Fibroblast of villous mesenchyme (primary cell): ENCODE measurements at places on chromosomes 3 and 15.

DNA sequence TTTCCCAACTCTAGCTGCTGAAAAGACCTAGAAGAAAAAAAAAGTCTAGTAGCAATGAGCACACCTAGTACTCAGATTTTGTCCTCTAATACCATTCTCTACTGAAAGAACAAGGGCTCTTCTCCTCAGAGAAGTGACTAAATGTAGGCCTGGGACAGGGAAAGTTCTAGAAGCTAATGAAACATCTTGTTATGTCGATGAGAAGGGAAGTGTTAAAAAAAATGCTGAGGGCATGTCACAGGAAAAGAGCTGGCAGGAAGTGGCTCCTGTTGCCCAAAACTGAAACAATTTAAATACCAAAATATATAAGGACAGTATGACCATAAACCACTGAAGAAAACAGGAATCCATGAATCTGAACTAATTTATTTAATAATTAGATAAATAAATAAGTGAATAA is 581.4 kb upstream of the TBL1XR1 start:
- DNase-seq: no peak

DNA sequence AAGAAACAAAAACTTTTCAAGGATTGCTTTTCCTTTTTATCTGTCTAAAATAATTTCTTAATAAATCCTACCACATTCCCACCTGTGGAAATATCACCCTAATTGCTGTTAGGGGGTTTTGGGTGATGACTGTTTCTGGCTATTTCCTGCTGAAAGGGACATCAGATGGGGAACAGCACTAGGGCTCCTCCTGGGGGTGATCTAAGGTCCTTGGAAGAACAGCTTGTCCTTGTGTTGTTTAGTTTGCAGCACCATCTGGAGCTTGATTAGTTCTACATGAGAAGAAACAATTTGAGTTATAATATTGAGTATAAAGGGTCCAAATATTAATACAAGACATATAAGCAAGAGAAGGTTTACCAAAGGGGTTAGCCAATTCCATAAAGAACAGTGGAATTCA is 18.7 kb downstream of the OR5H15 start:
- no peak for DNase-seq

- DNase-seq: no peak
Measured at GRCh38 chr15:39453620-39454019, 127.3 kb upstream of the THBS1 start.

DNA sequence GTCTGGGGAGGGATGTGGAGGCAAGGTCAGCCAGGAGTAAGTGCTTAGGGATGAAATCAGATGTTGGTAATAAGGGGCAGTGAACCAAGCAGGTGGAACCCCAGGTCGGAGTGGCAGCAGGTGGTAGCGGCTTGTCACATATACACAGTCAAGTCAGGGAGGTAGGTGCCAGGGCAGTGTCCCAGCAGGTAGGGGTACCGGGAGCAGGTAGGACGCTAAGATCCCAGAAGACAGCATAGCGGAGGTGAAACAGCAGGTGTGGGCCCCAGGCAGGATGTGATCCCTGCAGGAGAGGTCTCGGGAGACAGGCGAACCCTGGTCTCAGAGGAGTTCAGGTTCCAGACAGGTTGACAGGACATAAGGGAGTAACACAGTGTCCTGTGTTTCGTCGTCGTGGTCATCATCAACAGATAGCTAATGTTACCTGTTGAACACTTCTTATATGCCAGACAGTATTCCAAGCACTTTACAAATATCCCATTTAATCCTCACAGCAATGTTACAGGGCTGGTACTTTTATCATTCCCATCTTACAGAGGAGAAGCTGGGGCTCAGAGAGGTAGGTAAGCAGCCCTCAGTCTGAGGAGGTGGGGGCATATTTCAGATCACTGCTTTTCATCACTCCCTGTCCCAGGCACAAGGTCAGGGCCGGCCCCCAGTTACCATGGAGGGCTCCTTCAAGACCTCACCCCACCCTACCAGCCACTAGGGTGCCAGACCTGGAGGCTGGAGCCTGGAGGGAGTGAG is 241.6 kb downstream of the UACA start:
- DNase-seq: no peak

GRCh38 chr3:172562871-172563865 is 39.9 kb upstream of the TNFSF10 start:
- DNase-seq: peak; percentile 100

GRCh38 chr3:115211810-115212492 is 64.9 kb upstream of the ZBTB20 start:
- no peak for DNase-seq

GRCh38 chr3:40566694-40567093 is 41.9 kb downstream of the ZNF621 start:
- no peak for DNase-seq

GRCh38 chr3:67335813-67336212 is 318.6 kb downstream of the SUCLG2 start:
- peak; percentile 1 for DNase-seq

GRCh38 chr15:68010361-68011153 is 43.6 kb upstream of the PIAS1 start:
- no peak for DNase-seq

GRCh38 chr15:58228718-58229117 is 90.5 kb downstream of the AQP9 start:
- peak; percentile 83 for DNase-seq

GRCh38 chr3:9675736-9676290 is 26.5 kb downstream of the MTMR14 start:
- DNase-seq: no peak

- no peak for DNase-seq
Measured at GRCh38 chr3:16298891-16299290, 33.9 kb downstream of the OXNAD1 start.

DNA sequence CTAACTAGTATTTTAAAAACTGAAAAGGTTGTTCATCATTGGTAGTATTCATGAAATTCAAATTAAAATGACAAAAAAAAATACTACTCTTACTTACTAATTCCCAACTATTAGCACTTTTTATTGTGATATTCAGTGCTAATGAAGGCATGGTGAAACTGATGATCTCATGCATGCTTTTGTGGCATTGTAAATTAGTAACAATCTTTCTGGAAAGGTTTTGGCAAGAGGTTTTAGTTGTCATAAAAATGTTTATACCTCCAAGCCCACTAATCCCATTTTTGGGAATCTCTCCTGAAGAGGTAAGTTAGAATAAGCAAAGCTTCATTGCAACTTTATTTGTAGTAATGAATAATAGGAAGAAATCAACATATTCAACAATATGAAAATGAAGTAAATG is 53.0 kb downstream of the LYSMD4 start:
- peak; percentile 7 for DNase-seq

GRCh38 chr3:86988235-86988634 is 2.7 kb downstream of the VGLL3 start:
- DNase-seq: peak; percentile 79

GRCh38 chr3:65573548-65574116 is 465.1 kb downstream of the MAGI1 start:
- peak; percentile 29 for DNase-seq

- peak; percentile 79 for DNase-seq
Measured at GRCh38 chr3:71127052-71127831, 456.3 kb downstream of the FOXP1 start.

DNA sequence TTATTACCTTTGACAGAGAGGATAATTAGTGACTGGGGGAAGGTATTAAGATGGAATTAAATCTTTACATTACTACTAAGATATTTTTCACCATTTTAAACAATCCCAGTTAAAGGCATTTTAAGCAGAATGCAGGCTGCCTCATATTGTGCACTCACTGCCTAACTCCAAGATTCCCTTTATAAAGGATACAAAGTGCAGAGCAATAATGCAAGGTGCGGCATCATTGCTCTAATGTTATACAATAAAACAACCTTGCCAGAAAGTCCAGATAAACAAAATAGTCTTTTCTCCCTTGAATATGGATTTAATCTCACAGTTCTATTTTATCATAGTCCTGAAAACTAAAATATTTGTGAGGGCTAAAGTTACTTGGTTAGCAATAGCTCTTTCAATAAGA is 1031.6 kb upstream of the SEMA6D start:
- no peak for DNase-seq

- no peak for DNase-seq
Measured at GRCh38 chr3:100127792-100128191, 13.5 kb upstream of the FILIP1L start.

DNA sequence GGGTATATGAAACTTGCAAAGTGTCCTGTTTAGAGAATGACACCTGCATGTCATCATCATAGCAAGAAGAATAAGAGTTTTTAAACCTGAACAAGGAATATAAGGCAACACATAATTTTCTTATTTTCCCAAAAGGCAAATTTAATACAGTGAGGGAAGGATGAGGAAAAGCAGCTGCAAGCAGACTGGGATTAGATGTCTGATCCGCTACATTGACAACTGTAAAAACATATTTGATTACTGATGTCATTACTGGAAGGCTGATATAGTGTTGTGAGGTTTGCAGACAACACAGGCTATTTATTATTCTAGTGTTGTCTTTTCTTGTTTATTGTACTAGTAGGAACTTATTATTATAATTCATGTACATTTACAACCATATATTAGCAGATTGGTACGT is 528.7 kb downstream of the ZIC1 start:
- DNase-seq: no peak

- no peak for DNase-seq
Measured at GRCh38 chr3:98954791-98955604, 53.5 kb upstream of the DCBLD2 start.
